NCI-H187 (cell line): ENCODE measurements at places on chromosomes 4 and X.

DNA sequence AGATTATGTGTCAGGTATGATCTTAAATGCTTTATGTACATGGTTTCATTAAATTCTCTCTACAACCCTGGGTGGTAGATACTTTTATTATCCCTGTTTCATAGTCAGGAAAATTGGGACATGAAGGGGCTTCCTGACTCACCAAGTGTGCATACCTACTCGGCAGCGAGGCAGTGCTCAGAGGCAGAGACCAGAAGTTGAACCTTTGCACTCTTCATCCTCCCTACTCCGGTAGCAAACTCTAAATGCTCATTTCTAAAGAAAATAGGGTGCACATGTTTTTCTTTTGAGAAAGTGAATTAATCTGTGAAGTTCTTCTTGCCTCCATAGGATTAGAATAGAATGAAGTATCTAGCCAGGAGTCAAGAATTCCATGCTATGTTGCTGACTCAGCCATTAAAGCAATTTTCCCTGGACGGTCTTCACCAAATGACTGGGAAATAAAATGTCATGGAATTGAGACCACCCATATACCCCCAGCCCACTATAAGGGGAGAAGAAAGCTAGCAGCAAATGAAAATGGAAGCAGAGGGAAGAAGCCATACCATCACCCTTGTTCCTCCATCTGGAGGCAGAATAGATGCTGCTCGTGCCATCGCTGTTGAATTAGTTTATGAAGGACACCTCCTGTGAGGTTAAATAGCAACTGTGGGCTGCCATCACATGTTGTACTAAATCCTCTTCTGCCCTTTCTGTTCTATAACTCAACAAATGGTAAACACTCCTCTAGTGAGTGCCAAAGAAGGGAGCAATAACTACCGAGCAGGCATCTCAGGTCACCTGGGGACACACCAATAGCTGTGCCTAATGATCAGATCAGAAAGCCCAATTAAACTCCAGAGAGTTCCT is 355.4 kb downstream of the CAMK2D start:
- DNase-seq = no peak

DNA sequence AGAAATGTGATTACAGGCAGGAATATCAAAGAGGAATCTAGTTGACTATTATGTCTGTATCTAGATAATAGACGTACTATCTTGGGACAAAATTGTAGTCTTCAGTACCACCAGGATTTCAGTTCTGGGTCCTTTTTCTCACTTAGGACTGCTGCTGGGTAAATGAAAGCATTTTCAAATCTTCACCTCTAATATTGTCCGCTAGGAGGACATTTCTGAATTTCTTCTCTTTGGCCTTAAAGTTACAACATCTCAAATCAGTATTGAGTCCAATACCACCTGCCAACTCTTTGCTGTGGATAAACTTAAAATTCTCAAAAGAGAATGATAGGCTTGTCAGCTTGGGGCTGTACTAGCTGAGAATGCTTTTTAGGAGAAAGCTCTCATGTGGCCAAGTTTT is 6.0 kb downstream of the FGF16 start:
- no peak for DNase-seq

- no peak for DNase-seq
These were observed 14.1 kb downstream of the MFAP3L start for GRCh38 chr4:170011921-170012628.

DNA sequence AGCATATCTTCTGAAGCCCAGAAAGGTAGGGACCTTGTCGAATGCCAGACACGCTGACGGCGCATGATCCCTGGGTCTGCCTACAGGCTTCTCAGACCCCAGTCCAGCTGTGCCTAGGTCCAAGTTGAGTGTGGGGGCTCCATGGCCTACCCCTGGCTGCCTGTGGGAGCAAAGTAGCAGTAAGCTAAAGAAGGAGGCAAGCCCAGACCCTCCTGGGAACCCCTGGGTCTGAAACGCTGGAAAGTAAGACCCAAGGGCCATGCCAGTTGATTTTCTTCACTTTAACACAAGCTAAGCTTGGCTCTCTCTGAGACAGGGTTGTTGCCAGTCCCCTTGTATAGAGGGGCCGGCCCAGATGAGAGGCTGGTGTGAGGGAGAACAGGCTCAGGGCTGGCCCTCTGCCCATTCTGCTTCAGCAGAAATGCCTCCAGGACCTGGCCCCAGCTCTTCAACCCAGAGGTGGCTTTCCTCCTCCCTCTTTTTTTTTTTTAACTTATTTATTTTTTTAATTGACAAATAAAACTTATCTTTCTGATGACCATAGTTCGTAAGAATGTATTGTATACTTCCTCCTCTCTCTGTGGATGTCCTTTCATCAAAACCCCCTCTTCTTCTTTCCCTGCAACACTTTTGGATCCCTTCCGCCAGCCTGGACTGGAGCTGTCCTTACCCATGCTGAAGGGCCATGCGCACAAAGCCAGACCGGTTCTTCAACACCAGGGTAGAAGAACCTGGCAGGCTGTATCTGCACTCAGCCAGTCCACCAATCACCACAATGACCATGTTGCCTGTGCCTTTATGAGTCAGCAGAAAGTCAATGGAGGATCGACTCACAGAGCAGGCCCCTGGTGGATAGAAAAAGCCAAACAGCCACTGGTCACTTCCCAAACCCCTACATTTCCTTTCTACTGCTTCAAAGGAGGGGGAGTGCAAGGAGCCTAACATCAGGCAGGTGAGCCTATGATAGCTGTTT is 7.1 kb downstream of the AWAT2 start:
- no peak for DNase-seq

GRCh38 chr4:189840356-189840755 is 100.3 kb upstream of the FRG1 start:
- no peak for DNase-seq

DNA sequence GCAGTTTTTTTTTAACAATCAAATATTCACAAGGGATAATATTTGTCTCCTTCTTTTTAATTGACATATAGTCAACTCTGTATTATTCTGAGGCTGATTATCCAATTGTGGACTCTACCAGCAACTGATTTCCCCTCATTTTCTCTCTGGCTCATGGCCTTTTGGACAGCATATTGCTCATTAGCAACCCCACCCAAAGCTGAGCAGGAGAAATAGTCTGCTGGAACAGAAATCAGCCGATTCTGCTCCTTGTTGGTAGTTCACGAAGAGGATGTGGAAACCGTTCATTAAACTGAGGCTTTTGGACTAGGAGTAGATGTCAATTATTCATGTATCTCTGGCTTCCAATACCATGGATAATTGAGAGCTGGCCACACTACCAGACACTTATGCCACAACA is 428.4 kb upstream of the INTU start:
- no peak for DNase-seq

GRCh38 chr4:7347981-7348380 is 86.7 kb downstream of the PSAPL1 start:
- DNase-seq = no peak

DNA sequence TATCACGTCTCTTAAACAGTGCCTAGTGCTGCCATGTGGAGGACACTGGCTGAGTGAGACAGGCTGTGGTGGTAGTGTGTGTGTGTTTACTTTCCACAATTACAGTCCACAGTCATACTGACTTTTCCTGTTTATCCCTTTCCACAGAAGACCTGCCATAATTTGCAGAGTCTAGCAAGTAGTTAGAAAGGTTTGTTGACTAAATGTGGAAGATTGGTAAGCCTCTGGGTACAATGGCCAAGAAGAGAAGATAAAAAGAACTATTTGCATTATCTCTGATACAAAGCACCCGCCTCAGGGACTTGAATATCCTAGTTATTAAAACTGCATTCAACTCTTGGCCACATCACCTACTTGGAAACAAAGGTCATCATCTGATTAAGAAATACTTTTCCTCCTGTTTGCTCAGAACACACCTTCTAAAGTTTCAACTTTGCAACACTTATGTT is 89.1 kb downstream of the FAM13A start:
- DNase-seq = no peak

GRCh38 chrX:45824471-45824870 is 623.8 kb upstream of the DIPK2B start:
- DNase-seq = no peak

- DNase-seq = no peak
These were observed 14.3 kb downstream of the SHROOM3 start for GRCh38 chr4:76449362-76449767.

- DNase-seq = no peak
These were observed 178.3 kb downstream of the TMA16 start for GRCh38 chr4:163672751-163673150.

DNA sequence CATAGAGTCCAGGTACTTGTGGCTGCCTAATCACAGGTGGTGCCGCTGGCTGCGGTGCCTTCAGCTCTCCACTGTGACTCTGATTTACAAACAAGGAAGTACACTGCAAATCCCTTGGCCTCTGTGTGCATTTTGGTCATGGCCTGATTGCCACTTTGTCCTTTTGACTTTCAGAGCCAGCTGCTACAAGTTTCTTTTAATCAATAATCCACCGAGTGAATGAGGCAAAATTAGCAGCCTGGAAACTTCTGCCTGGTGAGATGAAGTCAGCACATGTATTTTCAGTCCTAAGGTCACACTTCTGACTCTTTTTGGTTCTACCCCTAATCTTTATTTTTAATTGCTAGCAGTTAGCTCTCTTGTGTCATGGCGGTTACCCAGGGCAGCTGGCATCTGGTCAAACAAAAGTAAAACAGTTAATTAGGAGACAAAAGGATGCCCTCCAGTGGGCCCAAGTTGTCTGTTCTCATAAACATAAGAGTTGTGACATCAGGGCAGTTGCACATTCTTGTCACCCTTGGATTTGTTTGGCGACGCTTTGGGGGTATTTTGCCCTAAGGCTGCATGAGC is 62.3 kb upstream of the LNX1 start:
- DNase-seq = no peak

GRCh38 chr4:43709443-43709842 is 739.2 kb downstream of the KCTD8 start:
- DNase-seq = no peak

GRCh38 chr4:76023389-76023788 is at the start of gene CXCL10:
Gene CXCL10, minus strand, starts transcription at chr4:76023497. Its CDS starts 66 bp downstream, at chr4:76023431.
- no peak for DNase-seq

DNA sequence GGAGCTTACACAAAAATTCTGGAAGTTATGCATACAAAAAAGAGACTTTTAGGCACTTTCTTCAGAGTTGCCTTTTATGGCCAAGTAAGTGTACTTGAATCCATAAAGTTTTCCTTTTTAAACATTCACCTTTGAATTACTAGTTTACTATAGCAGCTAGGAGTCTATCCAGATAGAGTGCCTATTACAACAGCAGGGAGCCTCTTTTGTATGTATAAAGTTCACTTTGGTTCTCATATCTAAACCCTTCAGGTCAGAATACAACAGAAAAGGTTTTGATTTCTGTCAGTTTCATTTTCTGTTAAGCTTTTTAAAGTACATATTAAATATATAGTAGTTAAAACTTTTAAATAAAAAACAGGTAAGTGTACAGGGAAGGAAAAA is 51.4 kb upstream of the IL13RA1 start:
- DNase-seq = no peak

DNA sequence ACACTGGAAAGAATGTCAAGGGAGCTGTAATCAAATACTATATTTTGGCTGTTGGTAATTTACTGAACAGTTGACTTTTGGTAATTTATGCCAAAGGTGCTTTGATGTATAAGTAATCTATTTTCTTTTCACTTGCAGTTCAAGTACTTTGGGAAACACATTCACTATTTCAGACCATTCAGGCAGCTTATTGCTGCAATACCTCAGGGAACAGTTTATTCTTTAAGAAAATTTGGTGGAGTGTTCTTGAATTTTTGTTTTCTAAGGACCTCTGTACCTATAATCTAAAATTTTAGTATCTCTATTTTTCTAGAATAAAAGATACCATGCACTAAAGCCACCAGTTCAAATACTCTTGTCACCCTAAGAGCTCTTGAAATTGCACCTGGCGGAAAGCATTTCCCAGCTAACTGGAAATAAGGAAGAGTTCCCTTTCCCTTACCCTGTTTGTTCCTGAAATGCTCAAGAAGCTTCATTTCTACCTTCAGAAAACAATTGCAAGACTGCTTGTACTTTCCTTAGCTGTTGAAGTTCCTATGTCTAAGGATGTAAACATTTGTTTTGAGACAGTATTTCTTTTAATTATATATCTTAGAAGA is 633.5 kb upstream of the FAT1 start:
- no peak for DNase-seq

- no peak for DNase-seq
These were observed 193.8 kb upstream of the RBPJ start for GRCh38 chr4:26126994-26127393.

DNA sequence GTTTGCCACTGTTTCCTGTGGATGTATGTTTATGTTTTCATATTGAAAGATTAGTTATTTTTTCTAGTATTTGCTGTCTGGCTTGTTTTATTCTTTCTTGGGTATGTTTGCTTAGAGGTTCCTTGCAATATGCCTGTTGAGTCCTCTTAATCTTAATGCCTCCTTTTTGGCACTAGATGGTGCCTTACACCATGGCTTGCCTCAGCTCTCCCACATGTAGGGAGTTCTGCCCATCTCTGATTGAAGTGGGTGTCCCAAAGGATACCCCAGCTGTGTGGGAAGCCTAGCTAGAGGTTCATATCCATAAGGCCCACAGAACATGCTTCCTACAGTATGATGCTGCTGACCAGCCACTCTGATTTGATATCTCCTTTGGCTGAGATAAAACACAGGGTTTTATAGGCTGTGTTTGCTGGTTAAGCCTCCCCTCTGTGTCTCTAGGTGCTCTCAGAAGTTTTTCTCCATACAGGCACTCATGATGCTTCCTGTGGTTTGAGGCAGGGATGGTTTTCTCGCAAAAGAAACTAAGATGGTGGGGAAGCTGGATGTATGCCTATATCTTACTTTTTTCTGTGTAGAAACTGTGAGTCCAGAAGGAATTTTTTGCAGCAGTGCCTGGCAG is 162.4 kb downstream of the ASB9 start:
- no peak for DNase-seq

- no peak for DNase-seq
These were observed 91.7 kb downstream of the CORIN start for GRCh38 chr4:47746122-47746521.

GRCh38 chr4:133145241-133145640 is 3.9 kb upstream of the PCDH10 start:
- no peak for DNase-seq

DNA sequence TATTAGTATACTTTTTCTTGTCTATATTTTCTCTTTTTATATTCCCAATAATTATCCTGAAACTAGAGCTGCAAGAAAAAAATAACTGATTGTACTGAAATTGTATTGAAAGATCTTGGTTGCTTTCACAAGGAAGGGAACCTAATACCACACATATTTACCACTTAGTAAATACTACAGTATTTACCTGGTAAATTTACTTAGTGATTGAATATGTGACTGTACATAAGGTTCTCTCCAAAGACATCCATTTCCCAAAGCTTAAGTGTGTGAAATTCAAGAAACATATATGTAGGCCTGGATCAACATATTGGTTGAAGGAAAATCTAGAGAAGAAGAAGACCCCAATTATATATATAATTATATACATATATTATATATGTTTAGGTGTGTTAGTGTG is 1272.7 kb downstream of the C4orf33 start:
- no peak for DNase-seq

- no peak for DNase-seq
These were observed 122.4 kb downstream of the LARP7 start for GRCh38 chr4:112759313-112759712.

- no peak for DNase-seq
These were observed 18.7 kb downstream of the PIGG start for GRCh38 chr4:517806-518070.

GRCh38 chr4:125368146-125368545 is 53.4 kb downstream of the FAT4 start:
- DNase-seq = no peak

- DNase-seq = no peak
These were observed 329.5 kb downstream of the GRIA2 start for GRCh38 chr4:157550028-157550427.

GRCh38 chr4:184253072-184253420 is 35.4 kb upstream of the ENPP6 start:
- no peak for DNase-seq

GRCh38 chrX:112235547-112235946 is 153.0 kb upstream of the TRPC5 start:
- DNase-seq = no peak
